Bronchial epithelial cell (primary cell): ENCODE measurements at places on chromosomes 6 and 20. TPM values are rescaled to one million over a fixed set of nuclear protein-coding genes. Genes with fewer than 3 reads are reported as not detected.

The PRR18 gene
- total RNA-seq = under 0.01 TPM in 2 replicates

The FLRT3 gene
- 17.1 and 20.7 TPM in 2 replicates for total RNA-seq

The PDYN gene
- total RNA-seq = not detected in 2 replicates

The ANGPT4 gene
- total RNA-seq = not detected in 2 replicates

The MCHR2 gene
- not detected in 2 replicates for total RNA-seq

The NKX2-4 gene
- total RNA-seq = not detected in 2 replicates

The GGTLC1 gene
- not detected in 2 replicates for total RNA-seq

The STMND1 gene
- not detected in 2 replicates for total RNA-seq

The TRIM31 gene
- total RNA-seq = 0.13 TPM in 1 of 2 replicates, not detected in the other

The TGM3 gene
- total RNA-seq = 11.8 and 42.6 TPM in 2 replicates

The AVP gene
- not detected in 2 replicates for total RNA-seq

The CST5 gene
- not detected in 2 replicates for total RNA-seq

The SLC17A9 gene
- 0.13 and 0.53 TPM in 2 replicates for total RNA-seq

The PKIB gene
- total RNA-seq = 2.8 and 3.9 TPM in 2 replicates

The HLA-DOA gene
- not detected in 2 replicates for total RNA-seq

The SIRPB2 gene
- under 0.01 and 0.26 TPM in 2 replicates for total RNA-seq

The SPTLC3 gene
- total RNA-seq = 2.4 and 4.6 TPM in 2 replicates

The HLA-DRB5 gene
- total RNA-seq = not detected in 2 replicates

The MYH7B gene
- under 0.01 TPM in 2 replicates for total RNA-seq

The TBXT gene
- not detected in 2 replicates for total RNA-seq

The SULF2 gene
- 25.3 and 31.6 TPM in 2 replicates for total RNA-seq

The ENPP5 gene
- total RNA-seq = 0.26 and 0.64 TPM in 2 replicates

The OR12D3 gene
- not detected in 2 replicates for total RNA-seq

The MTRF1L gene
- 9.7 and 11.3 TPM in 2 replicates for total RNA-seq
